Stimulated activated CD4-positive, alpha-beta T cell treated with anti-CD3 and anti-CD28 coated beads, Interleukin-1b, Interleukin-23, amount 100 ng/mL, for 1 hour (primary cell): ENCODE measurements at places on chromosomes 7 and 10.

- no peak for DNase-seq
Measured at GRCh38 chr7:128874140-128875031, 11.7 kb downstream of the ATP6V1F start.

GRCh38 chr10:5040781-5041470 is 37.3 kb upstream of the AKR1C2 start:
- DNase-seq, result no peak

- no peak for DNase-seq
Measured at GRCh38 chr7:77657427-77658224, 38.6 kb upstream of the RSBN1L start.

GRCh38 chr10:80204677-80205476 is 460 bp downstream of the ANXA11 start:
- no peak for DNase-seq

DNA sequence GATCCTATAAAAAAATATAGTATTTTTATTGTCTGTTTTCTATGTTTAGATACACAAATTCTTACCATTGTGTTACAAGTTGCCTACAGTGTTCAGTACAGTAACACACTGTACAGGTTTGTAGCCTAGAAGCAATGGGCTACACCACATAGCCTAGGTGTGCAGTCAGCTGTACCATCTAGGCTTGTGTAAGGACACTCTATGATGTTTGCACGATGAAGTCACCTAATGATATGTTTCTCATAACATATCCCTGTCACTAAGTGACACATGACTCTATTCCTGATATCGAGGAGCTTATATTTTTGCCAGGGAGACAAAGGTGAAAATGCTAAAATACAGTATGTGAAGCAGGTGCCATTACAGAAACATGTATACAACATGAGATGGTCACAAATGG is 18.6 kb downstream of the ZNF25 start:
- DNase-seq, result no peak

DNA sequence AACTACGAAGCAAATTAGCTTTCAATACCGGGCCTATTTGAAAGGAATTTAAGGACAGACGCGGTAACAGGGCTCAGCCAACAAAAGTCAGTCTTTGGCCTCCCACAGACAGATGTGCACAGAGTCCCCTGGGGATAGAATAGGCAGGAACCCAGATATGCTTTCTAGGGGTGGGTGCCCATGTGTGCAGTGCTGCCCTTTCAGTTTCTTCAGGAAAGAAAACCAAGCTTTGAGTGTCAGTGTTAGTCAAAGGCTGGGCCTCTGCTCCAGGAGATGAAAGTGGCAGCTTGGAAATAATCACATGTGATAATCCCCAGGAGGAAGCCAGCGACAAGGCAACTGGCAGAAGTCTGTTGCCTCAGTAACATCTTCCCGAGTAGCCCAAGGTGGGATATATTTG is 43.8 kb upstream of the CSTF2T start:
- DNase-seq, result no peak

DNA sequence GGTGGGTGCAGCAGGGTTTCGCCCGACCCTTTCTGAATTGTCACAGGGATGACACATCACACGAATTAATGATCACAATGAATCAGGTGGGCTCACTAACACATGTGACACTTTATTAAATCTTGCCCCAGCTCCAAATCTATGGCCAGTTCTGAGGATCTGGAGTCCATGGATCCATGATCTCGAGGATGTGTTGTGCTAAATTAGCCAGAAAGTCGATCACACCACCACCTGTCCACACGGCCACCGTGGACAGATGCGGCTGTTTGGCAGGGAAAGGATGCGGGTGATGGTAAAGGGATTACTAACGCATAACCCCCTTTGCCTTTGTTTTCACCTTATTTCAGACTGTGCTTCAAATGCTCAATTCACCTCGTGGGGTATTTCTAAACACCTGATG is 96.4 kb downstream of the COBL start:
- DNase-seq, result no peak

DNA sequence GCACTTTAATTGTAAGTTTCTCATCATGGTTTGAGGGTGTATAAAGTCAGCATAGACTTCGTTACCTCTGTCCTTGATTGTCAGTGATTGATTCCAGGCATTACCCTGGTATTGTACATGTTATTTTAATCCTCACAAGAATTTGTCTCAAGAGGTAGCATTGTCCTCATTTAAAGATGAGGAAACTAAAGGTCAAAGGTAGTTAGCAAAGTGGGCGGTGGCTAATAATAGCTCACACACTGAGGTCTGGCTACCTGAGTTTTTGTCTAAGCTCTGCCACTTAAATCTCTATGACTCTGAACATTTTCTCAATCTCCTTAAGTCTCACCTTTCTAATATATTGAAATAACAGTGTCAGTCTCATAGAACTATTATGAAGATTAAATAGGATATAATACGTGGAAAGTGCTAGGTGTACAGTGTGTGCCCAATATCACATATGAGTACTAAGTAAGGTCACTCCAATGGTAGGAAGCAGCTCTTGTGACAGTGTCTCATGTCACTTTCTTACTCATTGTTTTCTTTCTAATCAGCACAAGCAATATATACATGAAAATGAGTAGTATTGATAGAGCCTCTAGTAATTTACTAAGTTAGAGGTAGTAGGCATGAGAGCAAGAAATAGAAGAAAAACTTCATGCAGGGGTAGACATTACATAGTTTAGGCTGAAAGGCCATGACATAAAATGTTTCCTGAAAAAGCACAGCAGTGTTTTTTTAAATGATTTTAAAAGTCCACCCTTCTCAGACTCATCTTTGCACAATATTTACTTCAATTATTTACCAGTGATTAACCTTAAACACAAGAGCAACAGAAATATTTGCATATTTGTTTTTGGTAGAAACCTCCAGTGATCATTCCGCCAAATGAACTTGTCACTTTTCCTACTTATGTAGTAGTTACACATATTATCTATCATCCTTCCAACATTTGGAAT is 21.0 kb downstream of the AHR start:
- DNase-seq, result no peak

- no peak for DNase-seq
Measured at GRCh38 chr7:53101026-53101425, 65.6 kb downstream of the POM121L12 start.

DNA sequence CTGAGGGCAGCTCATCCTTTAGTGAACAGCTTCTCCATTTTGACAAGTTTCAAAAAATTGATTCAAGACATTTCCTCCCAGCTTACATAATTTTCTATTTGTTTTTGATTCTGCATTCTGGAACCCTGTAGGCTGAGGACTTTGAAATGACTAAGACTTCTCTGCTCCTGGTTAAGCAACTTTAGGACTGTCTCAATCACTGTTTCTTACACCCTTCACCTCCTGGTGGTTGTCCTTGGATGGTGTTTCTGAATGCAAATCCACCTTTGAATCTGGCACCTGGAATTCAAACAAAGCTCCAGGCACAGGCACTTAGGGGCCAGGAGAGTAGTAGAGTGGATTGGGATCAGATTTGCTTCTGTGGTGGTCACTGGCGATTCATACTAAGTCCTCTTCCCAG is 595.5 kb downstream of the LRMDA start:
- DNase-seq, result no peak

- no peak for DNase-seq
Measured at GRCh38 chr10:29671968-29672367, 37.2 kb upstream of the SVIL start.

DNA sequence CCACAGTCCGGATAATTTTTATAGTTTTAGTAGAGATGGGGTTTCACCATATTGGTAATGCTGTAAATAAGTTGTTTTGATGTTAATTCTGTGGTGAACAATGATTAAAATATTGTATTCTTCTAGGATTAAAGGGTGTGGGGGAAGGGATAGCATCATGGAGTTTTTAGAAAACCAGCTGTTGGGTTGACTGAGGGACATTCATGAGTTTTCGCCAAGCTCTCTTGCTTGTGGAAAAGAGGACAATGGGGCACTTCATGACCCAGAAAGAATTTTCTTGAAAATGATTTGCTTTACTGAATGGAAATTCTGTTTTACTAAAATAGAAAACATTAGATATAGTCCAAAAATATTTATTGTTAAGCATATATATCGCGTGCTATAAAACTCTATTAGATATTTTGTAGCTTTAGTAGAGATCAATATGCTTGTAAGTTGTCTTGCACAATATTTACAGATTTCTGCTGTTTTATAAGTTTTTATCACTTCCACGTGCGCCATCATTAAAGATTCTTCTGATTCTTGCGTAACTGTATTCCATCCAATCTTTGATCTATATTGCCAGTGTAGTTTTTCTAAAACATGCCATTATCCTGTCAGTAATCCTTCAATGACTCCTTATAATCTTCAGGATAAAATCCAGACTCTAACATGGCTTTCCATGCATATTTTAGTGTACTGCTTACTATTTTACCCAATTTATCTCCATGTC is 41.8 kb downstream of the LCOR start:
- no peak for DNase-seq

GRCh38 chr7:24705461-24705954 is 51.8 kb downstream of the GSDME start:
- DNase-seq, result no peak

GRCh38 chr10:125333769-125334168 is 173.4 kb upstream of the CTBP2 start:
- DNase-seq, result no peak

DNA sequence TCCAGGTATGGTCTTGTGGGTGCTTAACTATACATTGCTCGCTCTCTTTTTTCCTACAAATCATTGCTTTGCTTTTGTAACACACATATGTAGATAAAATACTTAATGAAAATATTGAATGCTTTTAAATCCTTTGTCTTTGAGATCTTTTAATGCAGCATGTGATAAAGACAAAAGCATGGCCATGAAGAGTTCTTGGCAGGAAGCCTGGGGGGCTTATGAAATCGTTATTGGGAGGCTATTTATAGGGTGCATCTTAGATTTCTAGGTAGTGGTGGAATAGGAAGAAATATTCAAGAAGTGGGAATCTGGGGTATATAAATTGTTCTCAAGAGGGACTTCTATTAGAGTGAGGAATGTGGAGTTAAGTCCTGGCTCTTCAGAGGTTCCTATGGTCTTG is 21.9 kb downstream of the UBE2D1 start:
- no peak for DNase-seq

GRCh38 chr10:121041906-121042305 is 190.7 kb downstream of the WDR11 start:
- no peak for DNase-seq
